Suppressor macrophage (primary cell): ENCODE measurements at places on chromosomes 2 and 18.

DNA sequence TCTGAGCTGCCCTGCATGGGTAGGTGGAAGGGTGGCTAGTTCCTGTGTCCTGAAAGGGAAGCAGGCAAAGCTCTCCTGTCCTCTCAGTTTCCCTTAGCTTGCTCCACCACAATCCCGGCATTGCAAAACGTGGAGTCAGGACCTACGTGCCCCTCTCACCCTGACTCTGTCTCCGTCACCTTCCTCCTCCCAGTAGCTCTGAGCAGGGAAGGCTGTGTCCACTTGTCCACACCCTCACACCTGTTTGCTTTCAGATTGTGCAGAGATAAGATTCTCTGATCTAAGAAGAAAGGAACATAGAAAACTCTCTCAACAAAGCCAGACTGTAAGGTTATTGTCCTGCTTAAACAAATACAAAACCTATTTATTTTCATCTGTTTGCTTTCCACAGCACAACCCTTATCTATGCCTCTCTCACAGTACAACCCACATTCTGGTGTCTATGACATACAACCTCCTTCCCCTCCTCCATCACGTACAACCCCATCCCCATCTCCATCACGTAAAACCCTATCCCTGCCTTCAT, 79.0 kb downstream of the ALPK2 start:
- no peak for DNase-seq

- no peak for DNase-seq
Measured at GRCh38 chr2:134522496-134523455, 196.0 kb downstream of the TMEM163 start.

DNA sequence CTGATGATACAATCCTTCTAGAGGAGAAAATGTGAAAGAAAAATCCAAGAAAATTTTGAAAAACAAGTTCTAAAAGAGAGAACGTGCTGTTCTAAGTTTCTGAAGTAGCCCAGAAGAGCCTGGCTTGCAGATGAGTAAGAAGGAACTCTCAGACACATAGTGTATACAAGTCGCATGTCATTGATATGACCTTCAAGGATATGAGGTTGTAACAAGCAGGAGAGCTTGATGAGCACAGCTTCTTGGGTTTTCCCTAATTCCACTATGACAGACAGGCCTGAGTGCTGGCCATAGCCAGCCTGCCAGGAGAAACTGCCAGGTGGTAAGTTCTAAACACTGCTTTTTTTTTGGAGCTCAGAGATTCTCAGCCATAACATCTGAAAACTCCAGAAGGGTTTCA, 235.7 kb upstream of the SIX2 start:
- DNase-seq: no peak

- peak; percentile 94 for DNase-seq
Measured at GRCh38 chr2:39620067-39620466, 45.6 kb upstream of the TMEM178A start.

DNA sequence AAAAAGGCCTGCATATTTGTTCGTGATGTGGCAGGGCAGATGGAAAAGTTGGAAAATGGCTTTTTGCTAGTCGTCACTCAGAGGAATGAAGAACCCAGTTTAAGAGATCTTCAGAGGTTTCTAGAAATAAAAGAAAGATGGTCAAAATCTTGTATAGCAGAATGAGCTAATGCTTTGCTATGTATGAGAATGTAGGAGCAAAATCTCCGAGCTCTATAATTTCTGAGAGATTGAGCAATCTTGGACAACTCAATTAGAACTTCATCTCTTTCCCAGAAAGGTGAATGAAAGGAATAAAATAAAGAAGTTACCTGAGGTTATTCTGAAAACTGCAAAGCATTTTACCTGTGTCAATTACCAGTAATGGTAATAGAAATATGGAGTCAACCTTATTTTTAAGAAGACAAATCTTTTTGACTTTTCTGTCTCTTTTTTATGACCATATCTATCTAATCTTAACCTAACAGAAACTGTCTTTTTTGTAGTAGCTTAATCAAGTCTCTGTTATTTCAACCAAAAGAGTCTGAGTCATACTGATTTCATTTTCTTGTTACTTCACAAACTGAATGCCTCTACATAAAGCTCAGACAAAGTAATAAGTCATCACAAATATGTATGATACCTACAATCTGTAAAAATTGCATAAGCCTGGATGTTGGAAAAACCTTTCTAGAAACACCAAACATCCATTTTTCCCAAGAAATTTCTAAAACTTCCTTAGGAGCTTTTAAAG, 32.5 kb downstream of the CCDC68 start:
- DNase-seq: no peak

- no peak for DNase-seq
Measured at GRCh38 chr2:1518331-1518803, 105.1 kb downstream of the TPO start.

DNA sequence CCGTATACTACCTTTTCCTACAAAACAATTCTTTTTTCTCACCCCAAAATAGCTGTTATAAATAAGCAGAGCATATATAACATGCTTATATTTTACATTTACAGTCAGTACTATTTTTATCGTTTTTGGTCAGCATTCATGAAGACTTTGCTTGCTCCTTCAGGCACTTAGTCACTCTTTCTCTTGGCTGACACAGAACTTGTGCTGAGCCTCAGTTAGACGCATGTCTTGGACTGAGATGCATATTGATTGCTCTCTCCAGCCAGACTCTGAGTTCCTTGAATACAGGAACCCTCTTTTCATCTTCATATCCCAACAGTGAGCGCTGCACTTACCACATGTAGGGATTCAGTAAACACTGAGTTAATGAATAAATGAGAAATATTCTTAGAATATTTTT, 158.3 kb downstream of the RTN4 start:
- no peak for DNase-seq

GRCh38 chr2:82487354-82487753, 1971.7 kb downstream of the SUCLG1 start:
- DNase-seq: no peak

GRCh38 chr2:179129574-179130238, 79.8 kb upstream of the CCDC141 start:
- DNase-seq: no peak

GRCh38 chr2:71505086-71505769, 51.9 kb downstream of the DYSF start:
- DNase-seq: no peak

DNA sequence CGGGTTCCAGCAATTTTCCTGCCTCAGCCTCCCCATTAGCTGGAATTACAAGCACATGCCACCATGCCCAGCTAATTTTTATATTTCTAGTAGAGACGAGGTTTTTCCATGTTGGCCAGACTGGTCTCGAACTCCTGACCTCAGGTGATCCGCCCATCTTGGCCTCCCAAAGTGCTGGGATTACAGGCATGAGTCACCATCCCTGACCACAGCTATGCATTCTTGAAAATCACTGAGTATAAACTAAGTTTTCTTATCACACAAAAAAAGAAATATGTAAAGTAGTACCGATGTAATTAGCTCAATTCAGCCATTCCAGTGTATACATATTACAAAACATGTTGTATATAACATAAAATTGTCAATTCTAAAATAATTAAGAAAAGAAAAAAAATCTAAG, 232.7 kb downstream of the MBD2 start:
- no peak for DNase-seq

DNA sequence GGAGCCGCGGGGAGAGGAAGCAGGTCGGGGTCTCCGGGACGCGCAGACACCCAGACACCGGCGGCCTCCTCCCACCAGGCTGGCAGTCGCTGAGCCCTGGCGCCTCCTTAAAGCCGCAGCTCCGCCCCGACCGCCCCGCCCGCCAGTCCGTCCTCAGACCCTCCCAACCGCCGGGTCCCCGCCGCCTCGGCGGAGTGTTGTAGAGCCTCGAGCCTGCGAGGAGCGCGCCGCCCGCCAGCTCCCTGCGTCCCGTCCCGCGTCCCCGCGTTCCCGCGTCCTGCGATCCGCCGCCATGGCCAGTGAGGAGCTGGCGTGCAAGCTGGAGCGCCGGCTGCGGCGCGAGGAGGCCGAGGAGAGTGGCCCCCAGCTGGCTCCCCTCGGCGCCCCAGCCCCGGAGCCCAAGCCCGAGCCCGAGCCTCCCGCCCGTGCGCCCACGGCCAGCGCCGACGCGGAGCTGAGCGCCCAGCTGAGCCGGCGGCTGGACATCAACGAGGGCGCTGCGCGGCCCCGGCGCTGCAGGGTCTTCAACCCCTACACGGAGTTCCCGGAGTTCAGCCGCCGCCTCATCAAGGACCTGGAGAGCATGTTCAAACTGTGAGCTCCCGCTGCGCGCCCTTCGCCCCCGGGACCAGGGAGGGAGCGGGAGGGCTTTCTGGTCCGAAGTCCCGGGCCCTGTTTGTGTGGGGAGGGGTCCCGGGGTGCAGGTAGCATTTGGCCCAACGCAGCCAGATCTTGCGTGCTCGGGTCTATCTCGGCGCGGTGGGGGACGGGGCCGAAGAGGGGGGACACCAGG, at the start of gene EFHD1:
Gene EFHD1 (plus strand): TSS at position 192 of the 793 bp plus-strand sequence. CDS start 101 bp downstream, at position 293.
- peak; percentile 63 for DNase-seq

DNA sequence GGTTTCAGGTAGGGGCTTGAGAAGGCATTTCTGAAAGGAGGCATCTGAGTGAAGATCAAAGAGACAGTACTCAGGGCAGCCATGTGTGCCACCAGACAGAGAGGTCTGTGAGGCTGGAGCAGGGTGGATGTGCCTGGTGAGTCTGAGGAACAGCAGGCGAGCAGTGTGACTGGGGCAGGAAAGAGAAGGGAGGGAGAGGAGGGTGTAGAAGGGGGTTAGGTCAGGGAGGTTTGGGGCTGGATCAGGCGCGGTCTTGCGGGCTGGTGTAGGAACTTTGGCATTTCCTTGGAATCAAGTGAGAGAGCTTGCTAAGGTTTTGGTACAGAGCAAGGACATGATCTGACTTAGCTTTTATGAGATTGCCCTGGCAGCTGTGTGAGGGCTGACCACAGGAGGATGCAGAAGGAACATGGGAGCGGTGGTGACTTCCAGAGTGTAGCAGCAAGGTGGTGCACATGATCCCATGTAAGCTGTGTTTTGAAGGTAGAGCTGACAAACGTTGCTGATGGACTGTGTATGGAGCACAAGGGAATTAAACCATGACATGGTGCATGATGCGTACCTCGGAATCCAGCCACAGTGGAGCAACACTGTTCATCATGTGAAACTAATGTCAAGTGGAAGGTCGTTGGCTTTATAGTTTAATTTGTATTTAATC, 13.9 kb downstream of the RAB31 start:
- DNase-seq: no peak

DNA sequence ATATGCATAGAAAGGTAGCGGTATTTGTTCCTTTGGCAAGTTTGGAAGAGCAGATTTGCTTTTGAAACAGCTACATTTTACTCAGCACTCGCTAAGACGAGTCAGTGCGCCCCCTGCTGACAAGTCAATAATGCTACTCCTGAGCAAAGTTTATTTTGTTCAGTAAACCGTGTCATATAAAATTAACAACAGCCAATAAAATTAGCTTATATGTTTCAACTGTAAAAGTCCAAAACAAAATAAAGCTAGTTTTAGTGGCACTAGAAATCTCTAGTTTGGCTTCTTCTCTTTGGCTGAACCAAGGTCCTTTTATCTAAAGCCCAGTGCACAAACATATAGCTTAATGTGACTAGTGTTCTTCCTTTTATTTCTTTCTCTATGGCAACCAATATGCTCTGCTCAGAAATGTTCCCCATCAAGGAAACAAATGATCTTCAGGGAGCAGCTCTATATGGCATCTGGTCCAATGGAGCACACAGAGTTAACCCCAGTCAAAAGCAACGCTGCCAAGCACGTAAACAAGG, 4.2 kb upstream of the POU3F3 start:
- DNase-seq: peak; percentile 76

DNA sequence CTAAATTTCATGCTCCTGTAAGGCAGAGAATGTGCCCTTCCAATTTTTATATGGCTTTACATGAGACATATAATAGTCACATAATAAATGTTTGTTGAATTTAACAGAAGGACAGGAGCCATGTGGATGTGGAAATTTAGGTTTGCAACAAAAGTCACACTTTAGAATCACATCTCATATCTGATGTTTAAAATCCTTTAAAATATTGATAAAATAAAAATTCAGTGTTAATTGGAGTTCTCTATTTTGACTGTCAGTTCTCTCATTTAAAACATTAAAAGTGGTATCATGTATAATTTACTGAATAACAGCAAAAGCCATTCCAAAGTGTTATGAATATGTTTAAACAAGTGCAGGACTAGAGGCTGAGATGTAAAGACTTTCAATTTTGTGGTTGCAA, 594.1 kb downstream of the LRRTM4 start:
- DNase-seq: no peak

- DNase-seq: no peak
Measured at GRCh38 chr2:95325026-95325425, 27.9 kb downstream of the KCNIP3 start.

GRCh38 chr2:63792530-63792929, 49.2 kb upstream of the UGP2 start:
- no peak for DNase-seq

DNA sequence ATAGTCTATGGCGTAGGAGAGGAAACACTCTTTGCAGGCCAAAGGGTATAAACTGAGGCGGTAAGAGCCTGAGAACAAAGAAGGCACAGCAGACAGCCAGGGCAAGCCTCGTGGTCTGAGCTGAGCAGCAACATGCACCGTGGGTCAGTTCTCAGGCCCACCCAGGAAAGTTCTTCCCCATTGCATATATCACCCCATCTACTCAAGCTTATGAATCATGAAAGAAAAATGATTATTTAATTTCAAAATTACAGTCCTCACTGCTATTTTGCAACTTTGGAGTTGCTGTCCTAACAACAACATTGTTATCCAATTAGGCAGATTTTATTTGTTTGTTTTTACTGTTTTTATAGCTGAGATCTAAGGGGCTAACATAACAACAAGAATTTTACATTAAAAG, 54.7 kb upstream of the RIOK3 start:
- DNase-seq: no peak

DNA sequence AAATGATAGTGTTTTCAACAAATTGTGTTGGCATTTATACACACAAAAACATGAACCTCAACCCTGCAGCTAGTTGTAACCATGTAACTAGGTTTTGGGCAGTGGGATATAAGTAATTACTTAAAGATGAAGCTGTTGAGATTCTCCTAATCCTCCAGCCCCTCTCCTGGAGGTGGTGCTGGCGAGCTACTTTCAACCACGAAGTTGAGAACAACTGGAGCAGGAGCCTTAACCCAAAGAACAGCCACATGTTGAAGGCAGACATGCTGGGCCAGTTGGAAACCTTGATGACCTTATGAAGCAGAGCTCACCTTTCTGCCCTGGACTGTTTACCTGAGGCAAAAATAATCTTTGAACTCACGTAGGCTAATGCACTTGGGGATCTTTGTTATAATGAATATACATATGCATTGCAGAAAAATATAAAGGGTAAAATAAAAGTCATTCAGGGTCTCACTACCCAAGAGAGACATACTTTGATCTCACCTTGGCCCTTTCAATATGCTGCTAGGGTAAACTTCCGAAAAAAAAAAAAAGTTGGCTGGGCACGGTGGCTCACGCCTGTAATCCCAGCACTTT, 89.6 kb upstream of the NPAS2 start:
- peak; percentile 81 for DNase-seq

- no peak for DNase-seq
Measured at GRCh38 chr2:120787822-120788700, 52.4 kb downstream of the GLI2 start.
